ENCODE measurements at places on chromosomes 13 and 19.
A peak's percentile ranks its signal among the peaks of the same experiment; 100 is the strongest.

- DNase-seq = no peak
Measured at GRCh38 chr13:37617173-37617572, 18.6 kb upstream of the POSTN start.

DNA sequence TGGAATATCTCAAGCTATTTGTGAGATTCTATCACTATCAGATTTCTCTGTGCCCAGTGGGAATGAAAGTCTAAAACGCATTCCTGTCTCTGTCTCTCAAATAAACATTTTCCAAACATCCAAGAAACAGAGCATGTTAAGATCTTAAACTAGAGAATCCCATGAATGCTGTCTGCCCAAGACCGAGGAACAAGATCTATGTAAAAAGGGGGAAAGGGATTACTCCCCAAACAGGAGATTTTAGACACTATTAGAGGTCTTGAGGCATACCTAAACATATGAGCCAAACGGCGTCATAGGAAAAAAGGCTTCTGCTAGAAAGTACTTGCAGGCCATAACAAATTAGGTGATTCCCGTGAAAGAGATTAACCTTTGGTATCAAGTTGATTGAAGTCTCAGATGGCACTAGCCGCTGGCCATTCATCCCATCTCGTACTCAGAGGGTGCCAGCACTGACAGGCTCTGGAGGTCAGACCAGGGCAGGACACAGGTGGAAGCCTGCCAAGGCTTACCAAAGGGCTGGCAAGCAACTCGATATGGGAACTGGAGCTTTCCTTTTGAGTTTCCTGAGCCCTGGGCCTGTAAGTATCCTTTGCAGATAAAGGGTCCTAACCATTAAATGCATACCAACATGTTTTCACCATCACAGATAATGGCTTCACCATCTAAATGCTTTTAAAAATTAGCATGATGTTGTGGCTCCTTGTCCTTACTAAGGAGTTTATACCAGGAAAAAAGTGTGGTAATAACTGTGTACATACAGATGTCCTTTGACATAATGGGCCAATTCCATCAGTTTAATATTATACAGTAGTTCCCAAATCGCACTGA is 225.2 kb downstream of the FOXO1 start:
- DNase-seq = no peak

- no peak for DNase-seq
Measured at GRCh38 chr13:31111136-31111535, 50.6 kb downstream of the HSPH1 start.

DNA sequence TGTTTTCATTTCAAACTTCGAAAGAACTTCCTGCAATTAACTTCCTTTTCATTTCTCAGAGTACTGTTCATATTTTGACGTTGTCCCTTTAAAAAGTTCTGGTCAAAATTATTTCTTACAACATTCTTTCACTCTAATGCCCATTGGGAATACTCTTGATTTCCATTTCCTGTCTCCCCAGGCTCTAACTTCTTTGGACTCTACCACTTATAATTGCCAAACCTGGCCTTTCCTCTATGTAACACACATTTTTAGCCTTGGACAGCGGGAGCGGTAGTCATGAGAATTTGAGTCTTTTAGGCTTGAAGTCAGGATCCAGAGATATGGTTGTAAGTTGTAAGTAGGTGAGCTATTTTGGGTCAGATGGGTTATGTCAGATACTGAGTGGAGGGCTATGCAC is 163.5 kb upstream of the SPRY2 start:
- no peak for DNase-seq

GRCh38 chr13:113275387-113275786 is 21.7 kb upstream of the LAMP1 start:
- peak; percentile 73 for DNase-seq

GRCh38 chr19:33235269-33235995 is 9.8 kb upstream of the SLC7A10 start:
- DNase-seq = peak; percentile 47

DNA sequence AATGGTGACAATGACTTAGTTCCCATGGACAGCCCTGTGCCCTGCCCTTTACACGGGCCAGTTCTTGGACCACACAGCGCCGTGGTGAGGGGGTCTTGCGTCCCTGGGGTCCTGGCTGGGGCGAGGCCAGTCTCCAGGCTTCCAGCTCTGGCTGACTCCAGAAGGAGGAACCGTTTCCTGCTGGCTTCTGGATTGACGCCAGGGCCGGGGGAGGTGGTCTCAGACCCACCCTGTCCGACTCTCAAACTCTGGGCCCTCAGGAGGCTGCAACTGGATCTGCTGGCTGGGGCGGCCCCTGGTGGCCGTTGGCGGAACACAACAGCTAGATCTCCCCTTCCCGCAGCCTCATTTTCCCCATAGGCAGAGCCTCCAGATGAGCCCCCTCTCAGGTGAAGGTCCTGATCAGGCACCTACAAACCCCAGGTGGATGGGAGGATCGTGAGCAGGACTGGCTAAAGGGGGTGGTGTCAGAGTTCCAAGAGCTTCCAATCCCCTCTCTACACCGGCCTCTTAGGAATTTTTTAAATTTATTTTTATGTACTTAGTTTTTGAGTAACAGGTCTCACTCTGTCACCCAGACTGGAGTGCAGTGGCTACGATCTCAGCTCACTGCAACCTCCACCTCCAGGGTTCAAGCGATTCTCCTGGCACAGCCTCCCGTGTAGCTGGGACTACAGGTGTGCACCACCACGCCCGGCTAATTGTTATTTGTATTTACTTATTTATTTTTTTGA is 8.0 kb downstream of the CCDC194 start:
- peak; percentile 19 for DNase-seq

GRCh38 chr19:11737964-11738745 is 591 bp downstream of the ZNF823 start:
- peak; percentile 19 for DNase-seq

DNA sequence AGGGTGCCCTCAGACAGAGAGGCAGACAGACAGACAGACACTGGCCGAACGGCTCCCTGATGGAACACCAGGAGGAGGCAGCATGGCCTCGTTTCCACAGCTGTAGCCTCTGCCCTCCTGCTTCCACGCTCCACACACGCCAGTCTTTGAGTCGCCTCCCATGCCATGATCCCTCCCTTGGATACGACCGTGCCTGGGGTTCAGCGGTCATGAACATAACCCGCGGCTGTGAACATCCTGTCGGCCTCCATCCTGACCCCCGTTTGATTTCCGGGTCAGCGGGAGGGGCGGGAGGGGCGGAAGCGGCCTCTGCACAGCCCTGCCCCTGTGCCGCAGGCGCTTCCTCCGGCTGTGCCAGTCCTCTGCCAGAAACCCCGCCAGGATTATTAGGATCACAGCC is 23.4 kb downstream of the GP6 start:
- no peak for DNase-seq

GRCh38 chr13:98344392-98344791 is 167.3 kb upstream of the RNF113B start:
- no peak for DNase-seq

DNA sequence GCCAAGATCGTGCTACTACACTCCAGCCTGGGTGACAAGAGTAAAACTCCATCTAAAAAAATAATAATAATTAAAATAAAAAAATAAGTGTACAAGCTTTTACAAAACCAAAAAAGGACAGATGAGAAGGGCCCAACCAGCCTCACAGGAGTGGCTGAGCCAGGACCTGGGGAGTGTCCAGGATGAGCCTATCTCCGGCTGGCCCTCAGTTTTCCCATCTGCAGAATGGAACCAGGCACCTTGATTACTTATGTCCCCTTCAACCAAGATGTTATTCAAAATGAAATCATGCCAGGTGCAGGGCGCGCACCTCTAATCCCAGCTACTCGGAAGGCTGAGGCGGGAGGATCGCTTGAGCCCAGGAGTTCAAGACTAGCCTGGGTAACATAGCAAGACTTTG is 9.5 kb upstream of the IFI30 start:
- DNase-seq = no peak

GRCh38 chr13:85408415-85408814 is 390.8 kb downstream of the SLITRK6 start:
- no peak for DNase-seq

DNA sequence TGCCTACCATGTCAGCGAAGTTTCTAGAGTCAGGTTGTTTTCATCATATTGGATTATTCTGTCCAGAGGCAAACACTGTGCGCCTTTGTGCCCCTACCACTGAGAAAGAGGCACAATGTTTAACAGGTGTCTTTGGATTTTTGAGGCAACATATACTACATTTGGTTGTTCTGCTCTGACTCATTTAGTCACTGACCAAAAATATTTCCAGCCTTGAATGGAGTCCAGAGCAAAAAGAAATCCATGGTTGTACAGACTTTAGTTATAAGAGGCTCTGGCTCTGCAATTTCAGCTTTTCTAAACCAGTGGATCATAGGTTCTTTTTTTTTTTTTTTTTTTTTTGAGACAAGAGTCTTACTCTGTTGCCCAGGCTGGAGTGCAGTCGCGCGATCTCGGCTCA is 35.7 kb downstream of the LACC1 start:
- no peak for DNase-seq

GRCh38 chr13:40221460-40222201 is 444.8 kb downstream of the FOXO1 start:
- DNase-seq = no peak

DNA sequence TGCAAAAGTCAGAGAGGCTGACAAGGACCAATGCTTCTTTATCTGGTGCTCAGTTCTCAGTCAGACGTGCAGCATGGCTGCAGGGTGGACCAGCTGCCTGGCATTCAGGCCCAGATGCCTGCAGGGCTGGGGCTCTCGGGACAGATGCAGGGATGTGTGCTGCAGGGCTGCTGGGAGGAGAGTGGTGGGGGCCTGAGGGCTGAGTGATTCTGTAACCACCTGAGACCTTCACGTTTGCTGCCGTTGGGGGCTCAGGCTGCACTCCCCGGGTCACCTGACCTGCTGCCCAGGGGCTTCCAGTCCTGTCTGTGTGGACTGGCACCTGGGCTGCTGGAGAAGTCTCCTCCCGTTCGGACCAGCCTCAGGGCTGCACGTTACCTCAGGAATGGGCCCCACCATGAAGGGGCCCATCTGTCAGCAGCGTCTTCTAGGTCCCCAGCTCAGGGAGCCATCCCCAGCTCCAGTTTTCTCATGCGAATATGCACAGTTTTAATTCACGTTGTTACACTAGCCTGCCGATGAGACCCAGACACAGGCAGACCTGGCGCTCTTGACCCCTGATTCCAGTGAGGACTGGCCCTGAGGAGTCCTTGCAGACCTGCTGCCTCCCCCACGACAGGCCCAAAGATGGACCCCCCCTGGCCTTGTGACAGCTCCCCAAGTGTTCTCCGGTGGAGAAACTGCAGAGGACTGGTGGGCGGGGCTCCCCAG is 16.9 kb downstream of the KCTD15 start:
- no peak for DNase-seq

- DNase-seq = no peak
Measured at GRCh38 chr13:72126424-72126823, 259.4 kb upstream of the DACH1 start.

- no peak for DNase-seq
Measured at GRCh38 chr13:60169239-60170031, 5.7 kb upstream of the DIAPH3 start.

GRCh38 chr19:13155472-13156359 is 5.5 kb downstream of the IER2 start:
- DNase-seq = peak; percentile 21

- DNase-seq = no peak
Measured at GRCh38 chr13:64591971-64592370, 2638.2 kb downstream of the PCDH9 start.

DNA sequence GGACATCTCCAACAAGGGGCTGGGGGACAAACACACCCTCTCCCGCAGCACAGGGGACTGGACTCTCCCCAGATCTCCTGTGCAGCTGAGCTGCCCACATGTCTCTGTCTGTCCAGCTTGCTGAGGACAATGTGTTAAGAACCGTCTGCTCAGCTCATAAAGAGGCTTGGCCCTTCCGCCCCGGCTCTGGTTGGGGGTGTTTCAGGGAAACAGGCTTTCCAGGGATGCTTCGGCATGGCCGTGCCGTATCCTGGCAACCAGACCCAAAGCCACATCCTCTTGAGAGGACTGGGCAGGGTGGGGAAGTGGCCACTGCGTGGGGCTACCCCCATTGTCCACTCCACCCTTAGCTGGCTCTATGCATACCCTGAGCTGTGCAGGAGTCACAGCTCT is 41.1 kb upstream of the CHST8 start:
- no peak for DNase-seq

DNA sequence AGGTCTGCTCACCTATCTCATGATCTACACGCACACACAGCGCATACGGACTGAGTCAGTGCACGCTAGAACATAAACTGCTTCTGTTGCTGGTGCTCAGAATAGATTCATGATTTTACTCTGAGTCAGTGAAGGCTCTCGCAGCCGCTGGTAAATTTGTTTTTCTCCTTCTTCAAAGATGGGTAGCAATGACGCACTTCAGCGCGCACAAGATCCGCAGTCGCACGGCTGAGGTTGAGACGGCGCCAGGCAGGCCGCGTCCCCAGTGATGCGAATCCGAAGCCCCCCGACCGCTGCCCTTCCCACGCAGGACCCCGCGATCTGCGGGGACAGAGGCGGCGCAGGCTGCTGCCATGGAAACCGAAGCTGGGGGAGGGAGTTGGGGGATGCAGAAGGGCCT is 103.7 kb upstream of the USP29 start:
- DNase-seq = no peak

DNA sequence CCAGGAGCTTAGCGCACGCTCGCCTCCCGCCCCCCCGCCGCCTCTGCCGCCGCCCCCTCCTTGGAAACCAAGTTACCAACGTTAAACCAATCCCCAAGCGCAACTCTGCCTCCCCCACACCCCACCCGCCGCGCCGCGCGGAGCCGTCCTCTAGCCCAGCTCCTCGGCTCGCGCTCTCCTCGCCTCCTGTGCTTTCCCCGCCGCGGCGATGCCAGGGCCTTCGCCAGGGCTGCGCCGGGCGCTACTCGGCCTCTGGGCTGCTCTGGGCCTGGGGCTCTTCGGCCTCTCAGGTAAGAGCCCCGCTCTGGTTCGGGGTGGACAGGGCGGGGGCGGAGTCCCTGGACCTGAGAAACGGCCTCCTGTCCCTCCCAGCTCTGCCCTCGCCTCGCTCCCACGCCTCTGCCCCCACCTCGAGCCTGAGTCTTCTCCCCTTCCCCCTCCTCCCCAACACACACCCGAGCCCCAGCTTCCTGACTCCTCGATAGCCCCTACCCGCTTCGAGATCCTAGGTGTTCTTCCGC is at the start of gene ICAM5:
TSS of gene ICAM5 (plus strand) at position 117 of the 521 bp plus-strand sequence. CDS start at position 209, 92 bp downstream.
- no peak for DNase-seq

DNA sequence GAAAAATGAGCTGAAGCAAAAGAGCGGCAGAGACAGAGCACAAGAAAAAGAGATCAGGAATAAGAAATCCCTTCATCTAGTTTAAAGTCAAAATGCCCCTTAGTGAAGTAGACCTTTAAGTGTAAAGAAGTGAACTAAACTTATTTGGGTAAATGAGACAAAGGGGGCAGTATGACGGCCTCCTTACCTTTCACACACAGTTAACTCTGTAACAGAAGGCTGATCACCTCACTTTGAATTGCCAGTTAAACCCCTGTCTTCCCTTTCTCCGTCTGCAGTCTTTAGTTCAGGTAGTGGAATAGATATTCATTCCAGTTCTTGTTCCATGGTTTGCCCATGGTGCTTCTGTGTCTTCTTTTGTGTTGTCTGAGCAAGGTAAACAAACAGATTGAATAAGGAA is 1029.8 kb downstream of the DIAPH3 start:
- DNase-seq = no peak

DNA sequence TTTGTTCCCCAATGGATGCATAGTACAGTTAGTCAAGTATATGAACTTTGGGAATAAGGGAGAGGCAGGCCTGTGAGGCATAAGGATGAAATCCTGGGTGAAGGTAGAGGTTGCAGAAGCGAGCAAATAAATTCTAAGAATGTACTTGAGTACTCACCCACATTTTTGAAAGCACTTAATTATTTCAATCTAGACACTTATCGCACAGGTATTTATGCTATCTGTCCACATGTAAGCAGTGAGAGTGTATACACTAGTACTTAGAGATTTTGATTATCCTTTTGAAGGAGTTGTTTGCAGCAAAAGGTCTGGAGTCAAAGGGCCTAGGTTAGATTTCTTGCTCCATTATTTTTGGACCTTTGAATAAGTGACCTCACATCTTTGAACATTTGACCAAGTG is 77.7 kb downstream of the LMO7 start:
- DNase-seq = no peak

All from AML-193 (cell line).